Dermis microvascular lymphatic vessel endothelial cell (primary cell): ENCODE measurements at places on chromosomes 12 and 14.

GRCh38 chr14:35898217-35898775 is 72.2 kb downstream of the BRMS1L start:
- no peak for DNase-seq

GRCh38 chr14:88164906-88165534 is 158.0 kb downstream of the KCNK10 start:
- DNase-seq, result no peak

- no peak for DNase-seq
These were observed 1.5 kb upstream of the PRPF40B start for GRCh38 chr12:49621651-49622500.

DNA sequence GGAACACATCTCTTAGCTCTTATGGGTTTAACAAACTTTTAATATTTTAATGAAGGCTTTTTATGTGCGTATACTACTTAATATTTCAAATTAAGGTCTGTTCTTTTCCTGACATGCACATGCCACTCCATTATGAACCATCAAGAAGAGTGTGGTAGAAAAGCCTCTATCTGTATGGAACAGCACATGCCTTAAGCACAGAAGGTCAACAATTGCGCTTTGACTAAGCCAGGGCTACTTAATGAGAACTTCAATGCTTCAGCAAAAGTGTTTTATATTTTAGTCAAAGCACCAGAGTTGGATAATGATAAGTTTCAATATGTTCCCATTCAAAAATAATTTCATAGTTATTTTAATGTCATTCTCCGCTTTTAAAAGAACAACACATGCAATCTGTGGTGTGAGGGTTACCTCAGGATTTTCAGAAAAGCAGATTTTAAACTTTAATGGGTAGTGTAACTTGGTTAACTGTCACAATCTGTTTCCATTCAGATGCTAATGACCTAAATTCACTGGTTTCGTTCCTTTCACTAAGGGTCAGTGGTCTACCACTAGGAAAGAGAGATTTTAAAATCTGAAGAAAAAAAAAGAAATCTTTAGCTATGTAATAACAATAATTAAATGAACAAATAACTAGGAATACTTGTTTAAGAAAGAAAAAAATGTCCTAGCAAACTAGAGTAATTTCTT is 193.4 kb upstream of the NOVA1 start:
- DNase-seq, result no peak

DNA sequence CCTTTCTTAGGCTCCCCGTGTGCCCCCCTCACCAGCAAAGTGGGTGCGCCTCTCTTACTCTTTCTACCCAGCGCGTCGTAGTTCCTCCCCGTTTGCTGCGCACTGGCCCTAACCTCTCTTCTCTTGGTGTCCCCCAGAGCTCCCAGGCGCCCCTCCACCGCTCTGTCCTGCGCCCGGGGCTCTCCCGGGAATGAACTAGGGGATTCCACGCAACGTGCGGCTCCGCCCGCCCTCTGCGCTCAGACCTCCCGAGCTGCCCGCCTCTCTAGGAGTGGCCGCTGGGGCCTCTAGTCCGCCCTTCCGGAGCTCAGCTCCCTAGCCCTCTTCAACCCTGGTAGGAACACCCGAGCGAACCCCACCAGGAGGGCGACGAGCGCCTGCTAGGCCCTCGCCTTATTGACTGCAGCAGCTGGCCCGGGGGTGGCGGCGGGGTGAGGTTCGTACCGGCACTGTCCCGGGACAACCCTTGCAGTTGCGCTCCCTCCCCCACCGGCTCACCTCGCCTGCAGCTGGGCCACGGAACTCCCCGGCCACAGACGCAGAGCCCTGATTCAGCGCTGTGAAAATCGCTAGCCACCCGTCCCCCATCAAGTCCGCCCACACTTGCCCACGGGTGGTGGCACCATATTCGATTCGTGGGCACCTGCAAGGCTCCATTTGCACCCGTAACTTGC is 1.3 kb downstream of the TMEM233 start:
- no peak for DNase-seq
